ENCODE measurements at places on chromosomes 11 and 22. TPM values are rescaled to one million over a fixed set of nuclear protein-coding genes. Genes with fewer than 3 reads are reported as not detected.

Gene RAG1
- total RNA-seq = 1.5 TPM

Gene CD3D
- total RNA-seq = not detected

Gene NXPE2
- total RNA-seq = not detected

Gene C11orf86
- total RNA-seq = not detected

Gene FAM227A
- total RNA-seq = 1.5 TPM

Gene MOGAT2
- total RNA-seq = not detected

Gene ALX4
- total RNA-seq = not detected

Gene CSF2RB
- total RNA-seq = not detected

Gene KBTBD4
- 17.4 TPM for total RNA-seq

Gene SCUBE1
- total RNA-seq = not detected

Gene C22orf31
- total RNA-seq = not detected

Gene B4GALNT4
- 12.7 TPM for total RNA-seq

GRCh38 chr11:81237139-81237538, 1496.5 kb downstream of the FAM181B start:
- DNase-seq = peak; percentile 42

DNA sequence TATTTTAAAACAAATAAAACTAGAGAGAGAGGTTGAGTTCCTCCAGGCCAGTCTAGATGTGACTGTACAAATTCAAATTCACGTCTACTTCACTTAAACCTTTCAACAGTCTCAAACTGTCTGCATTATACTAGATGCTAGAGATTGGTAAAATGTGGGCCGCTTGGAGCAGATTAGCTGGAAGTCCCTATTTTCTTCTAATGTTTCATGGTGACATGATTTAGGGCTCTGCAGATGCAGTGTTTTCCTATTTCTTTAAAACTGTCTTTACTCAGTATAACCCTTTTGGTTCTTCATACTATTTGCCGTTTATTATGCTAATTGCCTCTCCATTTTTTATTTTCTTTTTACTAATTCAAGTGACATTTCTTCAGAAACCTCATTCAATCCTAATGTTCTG, 20.4 kb downstream of the OR51E1 start:
- DNase-seq = no peak

DNA sequence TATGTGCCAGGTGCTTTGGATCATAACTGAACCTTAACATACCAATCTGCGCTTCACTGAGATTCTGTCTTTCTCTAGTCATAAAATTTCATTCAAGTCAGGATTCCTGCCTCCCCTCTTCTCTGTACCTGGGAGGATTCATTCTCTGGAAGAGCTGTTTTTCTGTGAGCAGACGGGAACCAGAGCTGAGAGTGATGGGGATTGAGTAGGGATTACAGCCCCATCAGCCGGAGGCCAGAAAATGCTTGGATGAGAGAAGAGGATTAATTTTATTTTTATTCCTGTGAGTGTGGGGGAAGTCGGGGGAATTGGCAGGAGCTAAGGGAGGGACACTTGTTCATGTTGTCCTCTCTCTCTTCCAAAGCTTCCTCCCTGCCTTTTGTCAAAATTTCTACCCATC, 4.7 kb downstream of the STX3 start:
- DNase-seq = no peak

GRCh38 chr11:26767060-26767459, 45.2 kb upstream of the SLC5A12 start:
- no peak for DNase-seq

DNA sequence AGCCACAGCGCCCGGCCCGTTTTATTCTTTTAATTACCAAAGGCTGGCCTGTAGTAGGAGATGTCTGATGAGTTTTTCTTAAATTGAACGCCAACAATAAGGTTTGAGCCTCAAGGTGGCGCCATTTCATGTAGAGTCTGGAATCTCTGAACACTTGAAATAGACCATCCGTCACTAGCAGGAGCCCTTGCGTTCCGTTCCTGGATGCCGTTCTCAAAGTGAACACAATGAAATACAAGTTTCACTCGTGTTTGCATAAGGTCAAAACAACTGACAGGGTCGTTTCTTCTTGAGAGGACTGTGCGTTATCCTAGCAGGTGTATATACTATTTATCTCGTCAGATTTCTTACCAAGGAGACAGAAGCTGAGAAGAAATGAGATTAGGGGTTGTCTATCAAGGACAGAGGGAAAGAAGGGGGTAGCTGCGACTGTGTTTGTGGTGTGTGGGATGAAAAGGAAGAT, 18.7 kb upstream of the SCGB1D1 start:
- DNase-seq = peak; percentile 59

GRCh38 chr22:36208162-36208765, 6.7 kb upstream of the APOL4 start:
- no peak for DNase-seq

- no peak for DNase-seq
Measured at GRCh38 chr11:12762696-12763324, 88.6 kb downstream of the TEAD1 start.

Measured in foreskin keratinocyte (primary cell).